ENCODE measurements at places on chromosomes 7 and 10.

- no peak for DNase-seq
Observed at GRCh38 chr10:119535305-119535704, 7.2 kb downstream of the RGS10 start.

DNA sequence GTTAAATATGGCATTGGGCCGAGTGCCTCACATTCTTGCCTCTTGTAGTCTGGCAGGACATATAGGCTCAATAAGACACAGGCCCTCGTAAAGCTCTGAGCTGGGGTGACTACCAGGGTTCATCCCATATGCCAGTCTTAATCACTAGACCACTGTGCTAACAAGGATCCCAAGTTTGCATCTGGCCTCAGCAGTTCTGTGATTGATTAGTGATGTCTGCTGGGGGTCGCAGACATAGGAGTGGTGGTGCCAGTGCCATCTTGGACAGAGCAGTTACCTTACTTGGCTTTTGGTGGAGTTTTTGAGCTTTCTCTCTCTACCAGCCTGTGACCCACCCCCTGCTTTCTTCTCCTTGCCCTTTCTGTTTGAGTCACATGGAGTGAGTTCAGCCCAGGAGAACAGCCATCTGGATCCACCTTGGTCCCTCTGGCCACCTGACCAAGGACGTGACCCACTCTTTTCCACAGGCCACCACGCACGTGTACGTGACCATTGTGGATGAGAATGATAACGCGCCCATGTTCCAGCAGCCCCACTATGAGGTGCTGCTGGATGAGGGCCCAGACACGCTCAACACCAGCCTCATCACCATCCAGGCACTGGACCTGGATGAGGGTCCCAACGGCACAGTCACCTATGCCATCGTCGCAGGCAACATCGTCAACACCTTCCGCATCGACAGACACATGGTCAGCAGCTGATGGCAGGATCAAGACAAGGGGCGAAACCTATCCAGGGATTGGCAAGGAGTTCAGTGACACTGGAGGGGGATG lies 4.1 kb upstream of the VSIR start:
- no peak for DNase-seq

- no peak for DNase-seq
Observed at GRCh38 chr7:144027070-144027469, 21.7 kb upstream of the OR2A5 start.

DNA sequence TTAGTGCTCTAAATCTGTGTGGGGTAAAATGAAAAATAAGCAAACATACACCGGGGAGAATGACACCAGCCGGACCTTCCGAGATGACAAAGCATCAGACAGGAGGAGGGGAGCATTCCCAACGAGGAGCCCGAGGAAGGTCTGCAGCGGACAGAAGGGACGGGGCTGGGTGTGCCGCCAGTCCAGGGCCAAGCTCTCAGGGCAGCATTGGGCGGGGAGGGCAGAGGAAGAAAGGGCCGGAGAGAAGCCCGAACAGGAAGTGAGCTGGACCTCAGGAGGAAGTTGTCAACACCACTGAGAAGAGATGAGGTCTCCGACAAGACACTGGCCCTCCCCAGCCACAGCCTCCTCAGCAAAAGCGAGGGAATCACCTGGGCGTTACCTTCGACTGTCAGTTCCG lies 182.6 kb upstream of the RNF32 start:
- DNase-seq: no peak

GRCh38 chr10:72086466-72087391 lies 1.6 kb downstream of the SPOCK2 start:
- DNase-seq: peak; percentile 35

GRCh38 chr7:48299580-48300169 lies 128.4 kb downstream of the ABCA13 start:
- no peak for DNase-seq

DNA sequence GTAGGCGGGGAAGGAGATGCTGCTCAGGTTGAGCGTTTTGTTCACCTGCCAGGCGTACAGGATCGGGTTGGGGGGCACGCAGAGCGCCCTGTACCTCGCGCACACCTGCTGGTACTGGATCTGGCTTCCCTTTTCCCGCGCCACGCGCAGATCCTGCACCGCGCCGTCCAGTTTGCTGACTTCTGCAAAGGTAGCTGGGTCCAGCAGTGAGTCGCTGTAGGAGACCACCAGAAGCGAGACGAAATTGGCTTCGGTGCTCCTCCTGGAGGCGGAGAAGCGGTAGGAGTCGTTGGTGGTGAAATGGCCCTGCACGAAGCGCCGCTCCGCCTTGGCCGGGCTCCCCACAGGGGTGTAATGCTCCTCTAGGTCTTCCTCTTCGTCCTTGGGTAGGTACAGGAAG lies 90.7 kb upstream of the RAB18 start:
- no peak for DNase-seq

GRCh38 chr7:101960323-101960722 lies 142.9 kb downstream of the CUX1 start:
- DNase-seq: no peak

GRCh38 chr7:39656415-39656814 lies 33.0 kb downstream of the RALA start:
- DNase-seq: no peak
